ENCODE measurements at places on chromosomes 4 and X.

DNA sequence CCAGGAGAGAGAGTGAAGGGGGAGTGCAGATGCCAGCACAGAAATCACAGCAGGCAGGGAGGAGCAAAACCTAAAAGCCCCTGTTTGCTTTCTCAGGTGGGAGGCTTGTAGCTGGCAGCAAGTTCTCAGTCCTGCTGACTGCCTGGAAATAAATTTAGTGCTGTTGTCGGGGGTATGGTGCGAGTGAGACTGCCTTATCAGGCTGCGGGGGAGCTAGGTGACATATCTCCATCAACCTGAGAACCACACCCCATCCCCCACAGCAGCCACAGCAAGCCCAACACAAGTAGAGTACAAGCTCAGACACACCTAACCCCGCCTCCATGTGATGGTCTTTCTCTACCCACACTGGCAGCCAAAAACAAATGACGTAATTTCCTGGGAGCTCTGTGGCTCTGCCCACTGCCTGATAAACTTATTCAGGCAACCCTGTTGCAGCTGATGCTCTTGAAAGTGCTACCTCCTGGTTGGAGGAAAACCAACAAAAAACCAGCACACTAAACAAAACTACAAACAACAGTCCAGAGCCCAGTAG lies 953.4 kb upstream of the NDST4 start:
- DNase-seq: no peak

DNA sequence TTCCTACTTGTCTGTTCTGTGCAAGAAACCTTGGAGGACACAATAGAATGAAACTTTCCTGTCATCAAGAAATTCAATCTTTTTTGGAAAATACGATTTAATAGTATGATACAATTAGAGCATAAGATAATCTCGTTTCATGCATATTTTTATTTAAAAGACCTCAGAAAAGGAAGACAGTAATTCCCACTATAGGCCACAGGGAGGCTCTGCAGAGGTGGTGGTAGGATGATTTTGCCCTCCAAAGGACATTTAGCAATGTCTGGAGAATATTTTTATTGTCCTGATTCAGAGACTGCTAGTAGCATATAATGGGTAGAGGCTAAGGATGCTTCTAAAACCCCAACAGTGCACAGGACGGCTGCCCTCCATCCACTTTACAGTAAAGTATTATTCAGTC lies 68.7 kb downstream of the PAK3 start:
- DNase-seq: no peak

- DNase-seq: no peak
These were observed 661 bp downstream of the SPIN4 start for GRCh38 chrX:63350465-63350877.

DNA sequence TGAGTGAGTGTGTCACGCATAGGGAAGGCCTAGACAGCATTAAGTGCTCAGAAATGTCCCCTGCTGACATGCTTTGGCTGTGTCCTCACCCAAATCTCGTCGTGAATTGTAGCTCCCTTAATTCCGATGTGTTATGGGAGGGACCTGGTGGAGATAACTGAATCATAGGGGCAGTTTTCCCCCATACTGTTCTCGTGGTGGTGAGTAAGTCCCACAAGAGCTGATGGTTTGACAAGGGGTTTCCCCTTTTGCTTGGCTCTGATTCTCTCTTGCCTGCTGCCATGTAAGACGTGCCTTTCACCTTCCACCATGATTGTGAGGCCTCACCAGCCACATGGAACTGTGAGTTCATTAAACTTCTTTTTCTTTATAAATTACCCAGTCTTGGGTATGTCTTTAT lies 78.0 kb downstream of the NSUN7 start:
- DNase-seq: no peak

GRCh38 chr4:116099596-116099995 lies 985.8 kb downstream of the TRAM1L1 start:
- DNase-seq: no peak

DNA sequence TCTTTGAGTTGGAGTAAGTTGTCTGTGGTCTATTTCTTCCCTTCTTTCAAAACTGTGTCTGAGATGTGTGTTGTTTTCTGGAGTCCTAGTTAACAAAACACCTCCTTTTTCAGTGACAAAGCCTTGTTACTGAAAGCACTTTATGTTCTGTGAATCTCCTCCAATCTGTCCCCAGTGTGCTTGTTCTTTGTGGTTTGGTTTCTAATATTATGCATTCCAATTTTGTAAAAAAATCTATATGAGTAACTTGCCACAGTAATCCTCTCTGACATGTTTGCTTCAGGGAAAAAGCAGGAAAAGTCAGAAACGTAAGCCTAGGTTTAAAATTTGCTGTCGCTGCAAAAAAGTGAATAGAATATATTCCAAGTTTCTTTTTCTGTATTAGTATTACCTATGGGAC lies 12.4 kb downstream of the PRRG1 start:
- DNase-seq: no peak

- DNase-seq: no peak
These were observed 2.1 kb downstream of the SHISA3 start for GRCh38 chr4:42399393-42399792.

- DNase-seq: no peak
These were observed 96.5 kb downstream of the SLC2A9 start for GRCh38 chr4:9924750-9925149.

- no peak for DNase-seq
These were observed 141.3 kb downstream of the ANXA5 start for GRCh38 chr4:121555315-121556107.

GRCh38 chr4:18022572-18023050 lies 1.1 kb upstream of the LCORL start:
- no peak for DNase-seq

DNA sequence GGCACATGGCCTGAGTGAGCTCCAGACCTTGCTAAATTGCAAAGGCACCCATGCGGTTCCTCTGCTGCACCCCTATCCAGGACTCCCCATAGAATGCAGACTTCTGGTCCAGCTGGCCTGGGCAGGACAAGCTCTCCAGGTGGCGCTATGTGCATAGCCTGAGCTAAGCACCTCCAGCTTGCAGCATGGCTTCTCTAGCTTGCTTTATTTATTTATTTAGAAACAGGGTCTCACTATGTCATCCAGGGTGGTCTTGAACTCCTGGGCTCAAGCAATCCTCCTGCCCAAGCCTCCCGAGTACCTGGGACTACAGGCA lies 5.5 kb upstream of the WFS1 start:
- no peak for DNase-seq

- no peak for DNase-seq
These were observed 7.9 kb upstream of the PTPN13 start for GRCh38 chr4:86586160-86586572.

DNA sequence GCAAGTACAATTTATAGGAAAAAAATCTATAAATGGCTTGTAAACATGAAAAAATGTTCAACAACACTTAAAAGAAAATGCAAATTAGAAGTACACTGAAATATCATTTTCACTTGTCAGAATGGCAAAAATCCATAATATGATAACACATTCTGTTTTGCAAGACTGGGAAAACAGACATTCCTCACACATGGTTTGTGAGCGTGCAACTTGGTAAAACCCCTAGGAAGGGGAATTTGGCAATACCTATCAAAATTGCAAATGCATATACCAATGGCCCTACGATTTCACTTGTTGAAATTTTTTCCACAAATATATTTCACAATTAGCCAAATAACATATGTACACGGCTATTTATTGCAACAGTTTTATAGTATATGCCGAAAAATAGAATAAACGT lies 31.4 kb downstream of the TBC1D9 start:
- DNase-seq: no peak

DNA sequence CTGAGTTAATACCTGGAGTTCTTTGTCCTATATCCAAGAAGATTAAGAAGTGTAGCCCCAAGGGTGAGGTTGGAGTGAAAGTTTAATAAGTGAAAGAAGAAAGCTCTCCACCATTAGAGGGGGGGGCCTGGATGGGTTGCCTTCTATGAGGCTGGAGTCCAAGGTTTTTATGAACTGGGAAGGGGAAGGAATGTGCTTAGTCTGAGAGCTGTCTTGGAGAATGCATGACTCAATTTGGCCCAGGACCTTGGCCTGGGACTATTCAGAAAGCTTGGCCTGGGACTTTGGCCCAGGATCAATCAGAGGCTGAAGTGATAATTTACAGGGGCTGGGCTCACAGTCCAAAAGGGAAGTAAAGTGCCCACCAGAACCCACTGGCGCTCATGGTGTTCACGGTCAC lies 1049.0 kb upstream of the GRIA3 start:
- no peak for DNase-seq

DNA sequence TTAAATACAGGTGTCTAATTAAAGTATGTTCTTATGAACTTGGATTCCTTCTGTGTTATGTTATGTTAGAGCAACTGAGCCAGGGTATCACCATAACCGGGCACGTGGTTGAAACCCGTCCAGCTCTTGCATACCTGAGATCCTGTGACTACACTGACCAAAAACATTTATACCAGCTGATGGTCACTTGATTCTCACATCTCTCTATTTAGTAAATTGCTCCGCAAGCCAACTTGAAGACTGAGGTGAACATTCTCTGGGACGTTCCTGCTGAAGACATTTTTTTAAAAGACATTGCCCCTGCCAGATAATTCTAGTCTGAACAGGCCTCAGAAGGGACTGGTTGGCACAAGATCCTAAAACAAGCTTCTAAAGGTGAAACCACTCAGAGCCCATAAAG lies 550.0 kb upstream of the DIPK2B start:
- no peak for DNase-seq

GRCh38 chr4:45770958-45771357 lies 352.9 kb downstream of the GABRG1 start:
- DNase-seq: no peak

DNA sequence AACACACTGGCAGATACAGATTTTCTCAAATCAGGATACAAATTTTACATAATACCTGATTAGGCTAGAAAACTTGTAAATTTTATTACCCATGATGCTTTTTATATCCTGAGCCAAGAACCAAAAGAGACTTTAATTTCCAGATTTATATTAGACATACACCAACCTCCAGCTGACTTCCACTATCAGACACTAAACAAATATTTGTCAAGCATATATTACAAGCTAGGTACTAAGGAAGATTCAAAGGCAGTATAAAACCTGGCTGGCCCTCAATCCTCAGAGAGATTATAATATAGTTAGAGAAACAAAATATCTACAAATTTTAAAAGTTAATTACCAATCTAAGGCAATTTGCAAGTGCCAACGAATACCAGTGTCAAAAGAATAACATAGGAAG lies 357.8 kb upstream of the F9 start:
- DNase-seq: no peak

GRCh38 chr4:1249731-1250526 lies 999 bp upstream of the CTBP1 start:
- DNase-seq: no peak

- no peak for DNase-seq
These were observed 26.8 kb upstream of the SOD3 start for GRCh38 chr4:24768604-24769003.

- no peak for DNase-seq
These were observed 1440.9 kb upstream of the ADGRL3 start for GRCh38 chr4:59759082-59759825.

GRCh38 chr4:146112389-146112788 lies 63.1 kb upstream of the LSM6 start:
- DNase-seq: no peak

- DNase-seq: no peak
These were observed 75.6 kb downstream of the BMPR1B start for GRCh38 chr4:94833394-94833793.

GRCh38 chr4:112735474-112735951 lies 98.6 kb downstream of the LARP7 start:
- DNase-seq: no peak

GRCh38 chrX:15605226-15605625 lies 4.5 kb upstream of the ACE2 start:
- no peak for DNase-seq

- no peak for DNase-seq
These were observed 687.2 kb upstream of the CPEB2 start for GRCh38 chr4:14315129-14315528.

GRCh38 chr4:122674371-122674770 lies 53.5 kb upstream of the IL21 start:
- no peak for DNase-seq

DNA sequence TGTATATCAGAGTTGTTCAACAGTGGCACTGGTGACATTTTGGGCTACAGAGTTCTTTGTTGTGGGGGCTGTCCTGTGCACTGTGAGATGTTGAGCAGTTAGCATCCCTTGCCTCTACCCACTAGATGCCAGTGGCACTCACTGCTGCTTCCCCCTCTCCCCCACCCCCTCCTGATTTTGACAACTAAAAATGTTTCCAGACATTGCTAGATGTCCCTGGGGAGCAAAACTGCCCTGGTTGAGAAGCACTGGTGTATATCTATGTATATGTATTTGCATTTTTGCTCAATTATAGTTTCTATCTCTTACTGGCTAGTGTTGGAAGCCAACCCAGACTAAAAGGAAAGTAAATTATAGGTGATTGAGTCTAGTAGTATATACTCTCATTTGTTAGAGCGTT lies 2.4 kb downstream of the TMEM131L start:
- DNase-seq: no peak

DNA sequence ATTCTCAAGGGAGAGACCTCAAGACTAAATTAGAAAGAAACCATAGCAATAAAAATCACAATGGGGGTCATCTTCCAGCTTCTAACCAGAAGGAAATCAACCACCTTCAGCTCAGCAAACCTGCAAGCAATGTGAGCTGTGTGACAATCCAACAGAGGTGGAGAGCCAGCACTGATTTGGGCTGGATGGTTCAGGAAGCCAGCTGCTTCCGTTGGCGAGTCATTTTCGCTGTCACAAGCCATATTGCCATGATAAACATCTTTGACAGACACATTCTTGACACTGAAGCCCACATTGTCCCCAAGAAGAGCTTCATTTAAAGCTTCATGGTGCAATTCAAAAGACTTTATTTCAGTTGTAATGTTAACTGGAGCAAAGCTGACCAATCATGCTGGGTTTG lies 22.7 kb downstream of the F8A1 start:
- no peak for DNase-seq

DNA sequence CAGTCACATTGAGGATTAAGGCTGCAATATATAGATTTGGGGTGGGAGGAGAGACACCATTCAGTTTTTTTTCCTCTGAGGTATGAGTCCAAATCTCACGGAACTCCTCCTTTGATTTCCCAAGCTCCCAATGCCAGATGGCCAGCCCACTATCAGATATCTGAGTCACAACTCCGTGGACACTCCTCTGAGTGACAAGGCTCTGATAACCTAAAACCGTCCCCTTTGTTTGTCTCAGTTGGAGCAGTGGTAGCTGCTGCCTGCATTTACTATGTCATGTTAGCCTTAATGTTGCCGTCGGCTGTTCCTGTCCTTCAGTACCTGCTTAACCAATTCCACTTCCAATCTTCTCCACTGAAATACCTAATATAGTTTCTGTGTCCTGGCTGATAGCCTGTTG lies 107.3 kb downstream of the DTHD1 start:
- DNase-seq: no peak

- DNase-seq: no peak
These were observed 1.3 kb upstream of the FAT1 start for GRCh38 chr4:186724864-186725468.
